Stimulated activated CD8-positive, alpha-beta memory T cell treated with anti-CD3 and anti-CD28 coated beads, Interleukin-4, amount 100 ng/mL, for 4 hours (primary cell): ENCODE measurements at places on chromosomes 5 and 9.

GRCh38 chr9:22990349-22990748, 543.7 kb downstream of the DMRTA1 start:
- DNase-seq: no peak

DNA sequence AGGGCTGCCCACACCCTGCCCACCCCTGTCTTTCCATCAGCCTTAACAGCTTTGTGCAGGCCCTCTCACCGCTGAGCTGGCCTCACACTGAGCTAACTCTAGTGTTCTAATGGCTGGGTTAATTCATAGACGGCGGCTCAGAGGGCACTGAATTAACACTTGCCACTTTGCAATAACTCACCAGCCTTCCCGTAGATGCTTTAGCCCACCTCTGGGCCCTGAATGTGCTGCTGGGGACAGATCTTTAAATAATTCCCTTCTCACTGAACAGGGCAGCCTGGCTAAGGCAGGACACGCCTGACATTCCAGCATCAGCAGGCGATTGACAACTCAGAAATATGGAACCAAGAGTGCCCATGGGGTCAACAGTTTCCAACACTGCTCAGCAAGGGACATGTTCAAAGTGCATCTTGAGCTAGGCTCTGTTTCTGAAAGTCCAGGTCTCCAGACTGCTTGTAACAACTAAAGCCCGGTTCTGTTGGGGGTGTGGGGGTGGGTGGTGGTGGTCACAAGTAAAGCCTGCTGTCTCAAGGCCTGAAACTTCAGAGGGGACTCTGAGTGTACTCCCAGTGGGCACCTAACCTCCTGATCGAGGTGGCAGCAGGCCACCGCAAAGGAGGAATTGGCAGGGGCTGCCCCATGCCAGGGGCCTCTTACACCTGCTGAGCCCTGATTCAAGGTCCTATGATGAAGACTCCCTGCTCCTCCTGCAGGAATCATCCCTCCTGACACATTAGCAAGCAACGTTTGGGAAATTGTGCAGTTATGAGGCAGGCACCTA, 248.3 kb downstream of the FSTL4 start:
- no peak for DNase-seq

- DNase-seq: no peak
Measured at GRCh38 chr5:88734983-88735382, 148.0 kb downstream of the MEF2C start.

GRCh38 chr9:94976077-94976476, 249.6 kb downstream of the AOPEP start:
- no peak for DNase-seq

DNA sequence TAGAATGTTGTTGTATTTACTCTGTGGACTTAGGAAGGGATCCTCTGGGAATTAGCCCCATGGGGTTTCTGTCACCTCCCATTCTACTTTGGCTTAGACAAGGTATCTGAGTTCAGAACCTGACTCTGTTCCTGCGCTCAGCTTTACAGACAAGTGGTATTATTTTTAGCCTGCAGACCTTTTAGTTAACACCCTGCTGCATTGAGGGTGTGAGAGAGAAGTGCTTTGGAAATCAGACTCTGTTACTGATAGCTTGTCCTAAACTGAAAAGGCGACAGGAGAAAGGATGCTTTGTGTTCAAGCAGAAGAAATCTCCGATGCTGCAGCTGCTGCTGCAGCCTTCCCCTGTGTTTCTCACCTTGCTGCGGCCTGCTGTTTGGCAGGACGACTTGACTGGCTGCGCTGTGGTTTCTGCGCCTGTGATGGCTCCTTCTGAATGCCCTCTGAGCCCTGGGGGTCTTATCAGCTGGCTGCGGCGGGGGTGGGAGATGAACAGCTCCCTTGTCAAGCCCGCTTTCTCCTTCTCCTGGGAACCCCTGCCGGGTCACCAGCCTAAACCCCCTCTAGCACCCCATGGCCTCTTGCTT, 61.9 kb downstream of the PGM5 start:
- no peak for DNase-seq

GRCh38 chr9:504921-505740, 290.5 kb downstream of the DOCK8 start:
- no peak for DNase-seq

GRCh38 chr9:136093995-136094881, 851 bp downstream of the NACC2 start:
- DNase-seq: peak; percentile 45

DNA sequence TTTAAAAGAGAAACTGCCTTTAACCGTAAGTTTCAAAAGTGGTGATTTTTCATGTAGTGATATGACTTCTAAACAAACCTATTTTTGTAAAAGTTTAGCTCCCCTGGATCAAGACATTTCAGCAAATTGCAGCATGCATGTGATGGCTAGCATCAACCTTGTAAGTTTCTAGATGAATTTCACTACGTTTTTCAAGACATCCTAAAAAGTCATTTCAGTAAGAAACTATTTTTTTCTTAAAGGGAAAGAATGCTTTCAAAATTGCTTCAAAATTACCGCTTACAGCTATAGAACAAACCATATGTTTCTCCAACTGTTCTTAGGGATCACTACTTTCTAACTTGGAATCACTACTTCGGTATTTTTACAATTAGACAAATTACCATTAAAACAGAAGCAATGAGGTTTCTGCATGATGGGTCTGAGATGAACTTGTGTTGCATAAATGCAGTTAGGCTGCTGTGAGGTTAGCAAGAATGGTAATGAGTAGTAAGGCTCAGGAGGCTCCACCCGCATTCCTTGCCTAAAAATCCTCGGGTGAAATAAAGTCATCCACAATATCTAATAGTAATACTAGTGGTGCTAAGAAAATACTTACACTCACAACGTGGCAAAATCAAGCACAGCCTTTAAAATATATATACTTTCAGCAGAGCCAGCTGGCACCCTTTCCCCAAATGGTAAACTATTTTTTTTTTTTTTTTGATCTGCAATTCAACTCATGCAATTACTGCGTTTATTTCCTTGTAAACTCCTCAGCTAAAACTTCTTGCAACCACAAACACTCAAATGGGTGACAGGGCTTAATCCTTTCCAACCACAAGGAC, 53.8 kb downstream of the CDC14B start:
- no peak for DNase-seq

DNA sequence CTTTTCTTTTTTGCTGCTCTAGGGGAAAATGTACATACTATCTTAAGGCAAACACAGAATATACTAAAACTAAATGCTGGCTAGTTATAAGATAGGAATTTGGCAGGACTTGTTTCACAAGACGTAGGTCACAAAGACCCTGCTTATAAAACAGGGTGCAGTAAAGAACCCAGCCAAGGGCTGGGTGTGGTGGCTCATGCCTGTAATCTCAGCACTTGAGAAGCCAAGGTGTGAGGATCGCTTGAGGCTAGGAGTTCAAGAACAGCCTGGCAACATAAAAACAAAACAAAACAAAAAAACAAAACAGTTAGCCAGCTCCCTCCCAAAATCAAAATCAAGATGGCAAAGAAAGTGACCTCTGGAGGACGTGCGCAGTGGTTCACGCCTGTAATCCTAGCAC, 49.5 kb upstream of the DENND4C start:
- no peak for DNase-seq

GRCh38 chr5:158634714-158635113, 465.0 kb downstream of the EBF1 start:
- DNase-seq: no peak

DNA sequence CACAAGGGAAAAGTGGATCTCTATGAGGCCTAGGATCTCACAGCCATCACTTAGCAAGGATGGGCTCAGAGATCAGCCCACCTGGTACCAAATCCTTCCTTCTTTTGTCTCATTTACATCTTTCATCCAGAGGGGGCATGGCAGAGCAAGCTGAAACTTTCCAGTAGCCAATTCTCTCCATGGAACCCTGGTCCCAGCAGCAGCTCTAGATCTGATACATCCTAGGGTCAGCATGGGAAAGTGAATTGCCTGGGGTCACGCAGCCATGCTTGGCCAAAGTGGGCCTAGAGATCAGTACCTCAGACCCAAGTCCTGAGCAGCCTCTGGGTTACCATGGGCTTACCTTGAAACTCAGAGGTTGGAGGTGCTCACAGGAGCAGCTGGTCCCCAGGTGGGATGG, 170.5 kb downstream of the GABBR2 start:
- DNase-seq: no peak

GRCh38 chr5:27830546-27830945, 792.2 kb upstream of the CDH9 start:
- no peak for DNase-seq

- no peak for DNase-seq
Measured at GRCh38 chr5:59104400-59105127, 521.7 kb downstream of the RAB3C start.

DNA sequence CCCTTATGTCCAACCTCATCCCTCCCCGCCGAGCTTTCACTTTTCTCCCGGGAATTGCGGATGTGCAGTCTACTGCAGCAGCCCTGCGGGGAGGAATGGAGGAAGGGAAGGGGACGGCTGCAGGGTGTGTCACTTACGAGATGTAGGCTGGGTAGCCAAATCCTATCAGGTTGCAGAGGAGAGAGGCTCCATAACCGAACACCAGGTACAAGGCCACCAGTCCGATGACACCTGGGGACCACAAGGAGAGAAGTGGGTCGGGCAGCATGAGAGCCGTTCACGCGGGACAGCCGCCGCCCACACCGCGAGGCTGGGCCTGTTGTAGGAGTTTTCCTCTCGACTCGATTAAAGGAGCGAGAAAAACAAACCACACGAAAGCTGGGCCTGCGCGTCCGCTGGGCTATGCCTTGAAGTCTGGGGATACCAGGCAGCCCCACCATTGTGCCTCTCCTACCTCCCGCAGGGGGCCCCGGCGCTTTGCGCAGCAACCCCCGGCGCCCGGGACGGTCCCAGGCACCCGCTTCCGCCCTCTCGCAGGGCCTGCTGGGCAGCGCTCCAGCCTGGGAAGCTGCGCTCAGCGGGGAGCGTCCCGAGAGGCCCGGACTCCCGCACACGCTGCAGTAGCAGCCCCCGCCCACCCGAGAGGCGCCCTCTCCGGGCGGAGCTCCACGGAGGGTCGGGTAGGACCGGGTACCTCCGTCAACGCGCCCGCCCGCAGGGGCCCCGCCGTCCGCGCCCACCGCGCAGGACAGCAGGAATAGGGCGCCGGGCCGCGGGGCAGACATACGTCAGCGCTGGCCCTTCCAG, 798 bp downstream of the REEP5 start:
- no peak for DNase-seq

- DNase-seq: no peak
Measured at GRCh38 chr9:1373445-1373844, 323.3 kb downstream of the DMRT2 start.

- no peak for DNase-seq
Measured at GRCh38 chr5:149322518-149322917, 22.8 kb upstream of the GRPEL2 start.

DNA sequence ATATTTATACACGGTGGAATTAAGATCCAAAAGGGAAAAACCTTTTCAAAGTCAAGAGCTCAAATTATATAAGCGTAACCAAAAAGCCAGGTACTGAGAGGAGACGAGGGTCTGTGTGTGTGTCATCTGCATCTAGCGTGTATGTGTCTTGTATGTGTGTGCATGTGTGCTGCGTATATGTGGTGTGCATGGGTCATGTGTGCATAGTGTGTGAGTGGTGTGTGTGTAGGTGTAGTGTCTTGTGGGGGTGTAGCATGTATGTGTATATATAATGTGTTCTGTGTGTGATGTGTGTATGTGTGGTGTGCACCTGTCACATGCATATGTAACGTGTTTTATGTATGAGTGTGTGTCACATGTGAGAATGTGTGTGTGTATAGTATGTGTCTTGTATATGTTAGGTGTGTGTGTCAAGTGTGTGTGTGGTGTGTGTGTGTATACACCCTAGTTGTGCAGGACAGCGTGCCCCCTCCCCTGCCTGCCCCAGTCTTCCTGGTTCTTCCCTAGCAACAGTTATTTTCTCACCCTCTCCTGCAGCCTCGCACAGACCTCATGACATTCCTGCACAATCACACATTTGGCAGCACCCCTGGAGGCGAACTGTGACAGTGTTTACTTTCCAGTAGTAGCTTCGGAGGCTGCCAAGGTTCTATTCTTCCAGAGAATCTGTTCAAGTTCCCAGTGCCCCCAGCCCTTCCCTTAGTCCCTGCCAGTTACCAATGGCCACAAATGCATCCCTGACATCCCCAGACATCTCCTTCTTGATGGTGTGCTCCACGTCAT, 27.1 kb upstream of the TNIP1 start:
- no peak for DNase-seq

DNA sequence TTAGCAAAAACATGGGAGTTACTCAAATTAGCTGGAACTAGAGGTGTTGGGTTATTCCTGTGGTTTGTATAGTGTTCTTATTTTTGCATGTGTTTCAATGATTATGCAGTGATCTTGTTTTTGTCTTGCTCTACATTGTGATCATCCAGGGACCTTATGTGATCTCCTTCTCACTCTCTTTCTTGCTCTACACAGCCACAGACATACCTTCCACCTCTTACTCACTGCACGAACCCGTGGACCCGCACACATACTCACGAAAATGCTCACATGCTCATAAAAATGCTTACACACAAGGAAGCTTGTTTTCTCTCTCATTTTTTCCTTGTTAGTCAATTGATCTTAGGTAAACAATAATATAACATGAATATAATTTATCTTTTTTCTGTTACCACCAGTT, 187.1 kb downstream of the KDM4C start:
- no peak for DNase-seq

GRCh38 chr9:114860187-114860586, 54.3 kb upstream of the TNFSF15 start:
- DNase-seq: no peak

GRCh38 chr5:76718381-76718832, 2.5 kb downstream of the F2R start:
- no peak for DNase-seq
